ENCODE measurements at places on chromosomes 1 and 21.

DNA sequence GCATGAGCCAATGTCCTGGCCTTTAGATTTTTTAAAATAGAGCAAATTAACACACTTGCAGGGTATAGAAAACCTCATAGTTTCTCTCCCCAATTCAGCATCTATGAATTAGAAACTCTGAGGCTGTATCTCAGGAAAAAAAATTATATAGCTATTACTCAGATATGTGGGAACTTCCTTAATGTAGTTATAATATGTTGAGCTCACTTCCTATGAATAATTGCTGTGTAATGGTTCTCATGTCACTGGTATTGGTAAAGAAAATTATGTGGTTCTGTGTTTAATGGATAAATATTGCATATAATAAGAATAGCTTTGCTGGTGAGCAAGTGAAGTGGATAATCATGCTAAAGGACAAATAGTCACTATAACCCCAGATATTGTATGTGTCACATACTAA is 2019.8 kb downstream of the NCAM2 start:
- DNase-seq, result no peak

GRCh38 chr1:210025870-210026269 is 87.9 kb downstream of the SYT14 start:
- DNase-seq, result no peak

DNA sequence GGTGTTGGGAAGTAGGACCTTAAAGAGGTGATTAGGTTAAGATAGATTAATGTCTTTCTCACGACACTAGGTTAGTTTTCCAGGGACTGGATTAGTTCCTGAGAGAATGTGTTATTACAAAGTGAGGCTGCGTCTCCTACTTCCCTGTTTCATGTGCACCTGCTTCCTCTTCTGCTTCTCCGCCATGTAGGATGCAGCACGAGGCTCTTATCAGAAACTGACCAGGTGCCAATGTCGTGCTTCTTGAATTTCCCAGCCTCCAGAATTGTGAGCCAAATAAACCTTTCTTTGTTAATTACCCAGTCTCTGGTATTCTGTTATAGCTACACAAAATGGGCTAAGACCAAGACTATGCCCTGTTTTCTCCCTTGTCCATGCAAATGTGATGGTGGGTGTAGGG is 152.2 kb upstream of the LMO4 start:
- DNase-seq, result no peak

GRCh38 chr1:188782220-188782841 is 1695.3 kb downstream of the BRINP3 start:
- DNase-seq, result peak; percentile 75

DNA sequence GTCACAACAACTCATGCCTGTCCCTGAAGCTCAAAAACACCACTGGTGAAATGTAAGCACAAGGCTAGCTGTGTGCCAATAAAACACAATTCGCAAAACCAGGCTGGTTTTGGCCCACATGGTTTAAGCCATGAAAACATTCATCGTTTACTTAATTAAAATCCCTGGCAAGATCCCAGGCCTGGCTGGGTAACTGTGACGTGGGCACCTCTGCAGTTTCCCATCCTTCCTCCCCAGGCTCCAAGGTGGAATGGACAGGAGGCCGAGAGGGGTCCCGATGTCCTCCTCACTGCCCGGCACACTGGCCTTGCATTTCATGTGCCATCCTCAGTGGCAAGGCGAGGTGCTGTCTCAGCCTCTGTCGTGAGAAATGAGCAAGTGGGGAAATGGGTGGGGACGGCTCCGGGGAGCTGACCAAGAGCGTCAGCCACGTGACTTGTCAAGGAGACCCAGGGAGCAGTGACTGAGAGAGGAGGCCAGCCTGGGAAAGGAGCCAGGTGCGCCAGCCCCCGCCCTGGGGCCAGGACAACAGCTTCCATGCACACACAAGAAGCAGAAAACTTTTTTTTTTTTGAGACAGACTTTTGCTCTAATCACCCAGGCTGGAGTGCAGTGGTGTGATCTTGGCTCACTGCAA is 153.1 kb upstream of the RAB4A start:
- no peak for DNase-seq

DNA sequence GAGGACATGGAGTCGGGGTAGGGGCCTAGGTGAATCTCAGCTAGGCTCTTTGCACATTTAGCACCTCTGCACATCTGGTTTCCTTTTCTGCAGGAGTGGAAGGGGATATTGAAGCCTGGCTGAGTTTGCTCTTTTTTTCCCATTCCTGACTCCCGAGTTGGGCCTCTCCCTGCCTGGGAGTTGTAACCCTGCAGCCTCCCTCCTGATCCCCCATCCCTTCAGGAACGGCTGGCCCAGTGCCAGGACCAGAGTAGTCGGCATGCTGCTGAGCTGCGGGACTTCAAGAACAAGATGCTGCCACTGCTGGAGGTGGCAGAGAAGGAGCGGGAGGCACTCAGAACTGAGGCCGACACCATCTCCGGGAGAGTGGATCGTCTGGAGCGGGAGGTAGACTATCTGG is 836 bp downstream of the OLFML3 start:
- DNase-seq, result peak; percentile 61

DNA sequence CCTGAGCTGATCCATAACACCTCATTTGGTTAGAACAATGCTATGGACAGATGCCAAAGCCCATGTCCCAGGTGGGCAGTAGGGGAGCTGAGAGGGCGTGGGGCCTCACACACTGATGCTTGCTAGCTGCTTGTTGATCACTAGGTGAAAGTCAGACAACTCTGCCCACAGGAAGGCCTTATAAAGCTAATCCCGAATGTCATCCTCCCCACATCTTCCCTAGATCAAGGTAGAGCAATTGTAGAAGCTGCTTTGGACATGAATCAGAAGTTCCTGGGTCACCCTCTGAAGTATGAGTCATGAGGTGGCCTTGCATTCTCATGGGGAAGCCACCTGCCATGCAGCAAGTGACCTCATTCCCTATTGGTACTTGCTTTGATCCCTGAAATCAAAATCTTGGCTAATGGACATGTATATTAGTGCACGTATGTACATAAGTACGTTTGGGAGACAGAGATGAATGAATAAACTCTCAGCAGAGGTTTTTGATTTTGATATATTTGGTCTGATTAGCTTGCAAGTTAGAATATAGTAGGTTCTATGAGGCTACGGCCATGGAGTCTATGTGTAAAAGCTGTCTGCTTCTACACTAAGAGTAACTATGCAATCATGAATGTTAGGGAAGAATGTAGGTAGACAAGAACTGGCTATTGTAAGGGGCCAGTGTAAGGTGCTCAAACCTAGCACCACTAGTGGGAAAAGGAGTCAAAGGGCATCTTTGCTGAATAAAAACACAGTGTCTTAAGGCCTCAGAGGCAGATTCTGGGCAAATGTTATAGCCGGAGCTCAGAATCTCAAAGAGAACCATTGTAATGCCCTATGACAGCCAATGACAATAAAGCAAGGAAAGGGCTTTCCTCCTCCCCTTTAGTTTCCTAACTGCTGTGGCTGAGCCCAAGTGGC is 52.6 kb downstream of the ABCA4 start:
- DNase-seq, result no peak

DNA sequence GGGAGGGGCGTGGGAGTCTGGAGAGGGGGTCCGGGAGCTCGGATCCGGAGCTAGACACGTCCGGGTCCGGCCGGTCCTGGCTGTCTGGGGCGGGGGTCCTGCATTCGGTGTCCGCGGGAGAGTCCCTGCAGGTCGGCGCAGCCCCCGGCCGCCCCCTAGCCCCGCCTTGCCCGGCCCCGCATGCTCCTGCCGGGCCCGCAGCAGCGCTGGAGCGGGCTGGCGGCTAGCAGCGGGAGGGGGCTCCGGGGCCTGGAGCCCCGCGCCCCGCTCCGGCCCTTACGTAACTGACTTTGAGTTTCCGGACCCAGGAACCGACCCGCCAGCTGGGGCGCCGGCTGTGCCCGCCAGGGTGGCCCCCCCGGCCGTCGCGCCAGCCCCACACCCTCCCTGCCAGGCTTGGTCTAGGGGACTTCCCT is 26.9 kb upstream of the EPB41 start:
- DNase-seq, result no peak

DNA sequence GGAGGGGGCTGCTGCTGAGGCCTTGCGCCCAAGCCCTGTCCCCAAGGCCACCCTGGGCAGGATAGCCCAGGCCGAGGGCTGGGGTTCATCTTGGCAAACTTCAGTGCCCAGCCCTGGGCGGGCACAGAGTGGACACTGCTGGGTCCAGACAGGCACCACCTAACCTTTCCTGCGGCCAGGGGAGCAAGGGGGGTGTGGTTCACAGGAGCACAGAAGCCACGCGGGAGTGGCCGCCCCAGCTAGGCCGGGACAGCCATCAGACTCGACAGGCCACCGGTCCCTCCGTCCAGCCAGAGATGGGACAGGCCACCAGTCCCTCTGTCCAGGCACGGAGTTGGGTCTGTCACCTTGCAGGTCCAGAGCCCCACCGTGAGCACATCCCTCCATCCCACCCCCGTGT is 28.9 kb downstream of the ARHGEF16 start:
- no peak for DNase-seq

GRCh38 chr1:92752719-92753118 is 32.2 kb downstream of the EVI5 start:
- peak; percentile 10 for DNase-seq

- no peak for DNase-seq
Measured at GRCh38 chr1:98659879-98660278, 1.6 kb upstream of the SNX7 start.

DNA sequence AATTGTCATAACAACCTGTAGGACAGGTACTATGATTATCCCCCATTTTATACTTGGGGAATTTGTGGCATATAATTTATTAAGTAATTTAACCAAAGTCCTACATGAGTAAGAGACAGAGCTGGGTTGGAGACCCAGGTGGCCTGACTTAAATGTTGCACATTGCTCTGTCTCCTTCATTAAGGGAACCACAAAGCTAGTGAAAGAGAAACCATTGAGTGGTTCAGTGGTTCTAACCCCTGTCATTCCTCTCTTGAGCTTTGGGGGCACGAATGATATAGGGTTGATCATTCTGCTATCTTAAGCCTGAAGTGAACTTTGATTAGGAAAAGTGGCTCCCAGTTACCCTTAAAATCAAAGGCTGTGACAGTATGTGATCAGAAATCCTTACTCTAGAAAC is 5.3 kb upstream of the MAP3K7CL start:
- no peak for DNase-seq
